ENCODE measurements at places on chromosomes 13 and 19. TPM values are rescaled to one million over a fixed set of nuclear protein-coding genes. Genes with fewer than 3 reads are reported as not detected.

Gene CEP89
- 3.0 TPM for total RNA-seq

GRCh38 chr13:25686831-25687470 is 315.2 kb downstream of the ATP8A2 start:
- DNase-seq: no peak

- no peak for DNase-seq
These were observed 17.7 kb downstream of the RFX2 start for GRCh38 chr19:6092329-6093286.

GRCh38 chr13:113625965-113626721 is 31.9 kb downstream of the ATP4B start:
- no peak for DNase-seq

Data from CD8-positive, alpha-beta T cell (primary cell).